ENCODE measurements at places on chromosomes 1 and 21. TPM values are rescaled to one million over a fixed set of nuclear protein-coding genes. Genes with fewer than 3 reads are reported as not detected.

SYNJ1 gene
- 13.7 TPM for polyA plus RNA-seq

GRCh38 chr1:195872376-195872775, 735.9 kb downstream of the KCNT2 start:
- DNase-seq, result no peak

DNA sequence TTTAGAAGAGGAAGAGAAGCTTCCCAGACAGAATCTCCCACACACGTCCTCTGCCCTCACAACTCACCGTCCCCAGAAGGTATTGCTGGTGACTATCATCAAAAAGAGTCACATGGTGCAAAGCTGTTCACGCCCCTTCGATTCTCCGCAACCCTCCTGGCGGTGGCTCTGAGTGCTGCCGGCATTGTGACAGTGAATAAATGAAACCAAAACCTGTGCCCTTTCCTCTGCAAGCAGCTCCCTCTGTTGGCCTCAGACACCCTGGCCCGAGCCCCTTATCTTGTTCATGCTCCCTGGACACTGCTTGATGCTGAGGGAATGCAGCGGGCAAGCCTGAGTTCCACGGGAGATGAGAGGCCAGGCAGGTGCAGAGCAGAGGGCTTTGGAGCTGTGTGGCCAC, 510.3 kb downstream of the NPHP4 start:
- no peak for DNase-seq

DNA sequence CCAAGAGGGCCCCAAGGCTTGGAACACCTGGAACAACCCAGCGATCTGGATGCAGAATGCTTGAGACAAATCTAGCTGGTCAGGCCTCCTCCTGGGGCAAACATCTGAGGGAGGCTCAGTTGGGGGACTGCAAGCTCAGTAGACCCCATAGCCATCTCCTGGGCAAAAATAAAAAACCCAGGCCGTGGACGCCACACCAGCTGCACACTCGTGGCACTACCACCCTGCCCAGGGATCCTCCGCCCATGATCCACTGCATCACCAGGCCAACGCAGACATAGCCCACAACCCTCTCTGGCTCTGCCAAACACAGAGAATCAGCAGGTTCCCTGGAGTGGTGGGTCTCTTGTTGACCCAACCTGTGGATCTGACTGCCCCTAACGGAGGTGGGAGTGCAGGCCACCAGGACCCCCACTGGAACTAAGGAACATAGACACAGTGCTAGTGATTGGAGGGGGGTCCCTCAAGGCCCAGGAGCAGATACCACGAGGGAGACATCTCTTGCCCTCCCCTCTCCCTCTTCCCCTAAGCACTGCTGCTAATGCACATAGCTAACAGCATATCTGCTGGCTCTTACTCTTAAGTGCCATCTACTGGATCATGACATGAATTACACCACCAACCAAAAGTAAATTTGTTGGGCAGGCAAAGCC, 147.2 kb downstream of the CHD1L start:
- DNase-seq, result peak; percentile 5

GRCh38 chr1:171550050-171550449, 64.7 kb downstream of the PRRC2C start:
- no peak for DNase-seq

DNA sequence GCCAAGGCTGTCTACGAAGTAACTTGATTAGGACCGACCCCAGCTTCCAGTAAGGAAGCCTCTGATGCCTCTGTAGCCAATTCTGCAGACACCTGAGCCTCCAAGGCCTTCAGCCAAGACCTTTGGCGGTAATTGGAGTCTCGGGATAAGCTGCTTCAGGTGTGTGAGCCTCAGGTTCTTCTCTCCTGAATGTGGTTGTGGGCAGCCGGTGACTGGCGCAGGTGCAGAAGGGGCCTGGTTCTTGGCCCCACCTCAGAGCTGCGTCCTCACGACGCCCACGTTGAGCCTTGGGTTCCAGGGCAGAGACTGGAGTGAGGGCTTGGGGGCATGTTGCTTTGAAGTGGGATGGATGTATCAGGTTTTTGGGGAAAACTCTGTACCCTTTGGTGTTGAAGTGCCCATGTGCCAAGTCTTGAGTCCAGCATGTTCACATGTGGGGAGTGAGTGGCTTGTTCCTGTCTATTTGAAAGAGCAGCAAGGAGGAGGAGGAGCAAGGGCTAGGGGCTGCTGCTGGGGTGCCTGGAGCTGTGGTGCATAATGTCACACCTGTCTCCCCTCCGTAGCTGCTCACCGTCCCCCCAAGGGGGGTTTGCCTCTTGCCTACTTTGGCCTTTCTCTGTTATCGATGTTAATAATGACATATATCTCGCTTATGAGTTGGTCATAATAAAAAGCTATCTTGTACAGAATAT, 1.4 kb downstream of the PSEN2 start:
- DNase-seq, result no peak

DNA sequence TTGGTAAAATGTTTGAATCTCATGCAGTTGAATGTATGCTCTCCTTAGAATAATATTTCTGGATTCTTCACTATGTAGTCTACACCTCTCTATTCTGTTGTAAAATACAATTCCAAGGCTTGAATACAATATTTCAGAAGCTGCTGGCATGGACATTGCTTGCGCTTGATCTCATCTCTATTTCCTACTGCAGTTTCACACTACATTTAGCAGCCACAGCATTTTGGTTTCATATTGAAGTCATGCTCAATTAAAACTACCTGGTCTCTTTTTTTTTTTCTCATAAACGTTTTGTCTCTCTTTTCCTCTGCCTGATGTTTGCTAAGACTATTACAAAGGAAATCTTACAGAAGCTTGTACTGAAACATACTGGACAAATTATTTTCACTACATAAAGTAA, 631.0 kb upstream of the TMPRSS15 start:
- DNase-seq, result no peak

- DNase-seq, result no peak
Observed at GRCh38 chr1:221735999-221736398, 5.9 kb downstream of the DUSP10 start.

DNA sequence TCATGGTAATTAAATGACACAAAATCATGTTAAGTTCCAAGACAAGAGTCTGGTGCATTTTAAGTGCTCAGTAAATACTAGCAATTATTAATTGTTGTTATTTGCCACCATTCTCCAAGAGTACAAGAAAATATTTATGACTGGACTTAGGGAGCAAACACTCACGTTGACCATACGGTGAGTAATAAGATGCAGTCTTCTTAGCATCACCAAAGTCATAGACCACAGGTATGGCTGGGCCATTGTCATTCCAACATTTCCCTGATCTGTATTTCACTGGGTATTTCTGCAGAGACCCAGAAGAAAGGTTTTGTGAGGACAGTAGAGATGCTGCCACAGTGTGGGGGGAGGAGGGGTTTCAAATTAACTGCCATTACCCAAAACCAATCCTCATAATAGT, 4.7 kb downstream of the ITLN2 start:
- DNase-seq, result no peak

DNA sequence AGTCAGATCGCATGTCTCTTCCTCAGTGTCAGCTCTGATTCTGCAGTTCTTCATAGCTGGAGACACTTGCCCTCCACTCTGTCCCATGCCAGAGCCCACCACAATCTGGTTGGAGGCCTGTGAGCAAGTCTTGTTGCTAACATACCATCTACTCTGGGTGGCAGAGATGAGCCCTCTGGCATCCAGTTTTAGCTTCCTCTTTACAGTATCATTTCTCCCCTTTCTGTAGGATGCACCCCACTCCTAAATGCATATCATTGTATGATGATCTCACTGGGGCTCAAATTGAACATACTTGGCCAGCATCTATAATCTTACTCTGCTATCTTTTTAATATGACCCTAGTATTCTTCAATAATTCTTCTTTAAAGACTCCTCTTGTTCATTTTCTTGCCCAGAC, 16.9 kb downstream of the PCNX2 start:
- DNase-seq, result no peak
